ENCODE measurements at places on chromosomes 16 and 17.

GRCh38 chr17:2174468-2175293 lies 119.8 kb downstream of the HIC1 start:
- DNase-seq, result peak; percentile 33

DNA sequence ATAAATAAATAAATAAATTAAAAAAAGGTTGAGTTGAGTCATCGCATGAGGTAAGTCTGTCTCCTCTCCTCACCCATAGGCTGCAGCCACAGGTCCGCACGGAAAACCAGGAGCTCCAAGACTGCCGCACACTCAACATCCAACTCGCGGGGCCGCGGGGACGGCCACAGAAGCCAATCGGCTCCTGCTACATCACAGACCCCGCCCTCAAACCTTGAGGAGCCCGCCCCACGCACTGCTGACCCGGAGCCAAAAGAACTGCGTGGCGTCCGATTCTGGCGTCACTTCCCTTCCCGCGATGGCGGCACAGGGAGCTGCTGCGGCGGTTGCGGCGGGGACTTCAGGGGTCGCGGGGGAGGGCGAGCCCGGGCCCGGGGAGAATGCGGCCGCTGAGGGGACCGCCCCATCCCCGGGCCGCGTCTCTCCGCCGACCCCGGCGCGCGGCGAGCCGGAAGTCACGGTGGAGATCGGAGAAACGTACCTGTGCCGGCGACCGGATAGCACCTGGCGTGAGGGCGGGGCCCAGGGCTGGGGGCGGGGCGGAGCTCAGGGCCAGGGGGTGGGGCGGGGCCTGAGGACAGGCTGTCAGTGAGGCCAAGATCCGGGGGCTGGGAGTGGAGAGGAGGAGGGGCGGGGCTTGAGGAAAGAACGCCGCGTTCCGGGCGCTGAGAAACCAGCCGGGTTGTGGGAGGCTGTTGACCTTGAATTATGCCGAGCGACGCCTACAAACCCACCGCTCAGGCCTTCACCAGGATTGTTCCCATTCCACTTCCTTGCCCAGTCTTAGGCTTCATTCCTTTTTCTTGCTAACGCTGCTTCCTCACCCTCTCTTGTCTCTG lies at the start of gene KAT8:
Gene KAT8, plus strand, starts transcription at position 281 of the 839 bp plus-strand sequence. Its CDS starts 18 bp downstream, at position 299.
- peak; percentile 94 for DNase-seq

GRCh38 chr17:55463600-55463999 lies 42.0 kb upstream of the MMD start:
- no peak for DNase-seq

- no peak for DNase-seq
These were observed 837 bp upstream of the PRDM7 start for GRCh38 chr16:90077757-90078578.

DNA sequence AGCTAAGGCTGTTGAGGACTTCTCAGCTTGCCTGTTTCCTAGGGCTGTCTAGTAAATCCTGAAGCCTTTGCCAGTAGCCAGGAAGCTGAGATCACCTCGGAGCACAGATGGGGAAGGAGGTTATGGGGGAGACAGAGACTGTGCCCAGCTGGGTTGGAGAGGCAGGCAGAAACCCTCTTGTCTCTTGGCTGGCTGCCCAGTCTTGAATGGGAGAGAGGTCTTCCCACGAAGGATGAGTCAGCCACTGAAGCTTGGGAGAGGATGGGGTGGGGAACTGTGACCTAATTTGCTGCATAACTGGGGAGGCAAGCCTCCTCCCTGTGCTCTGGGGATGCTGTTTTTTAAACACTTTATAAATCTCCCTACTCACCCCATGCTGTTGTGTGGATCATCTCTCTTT lies 69.8 kb downstream of the SHISA9 start:
- peak; percentile 45 for DNase-seq

GRCh38 chr16:9012848-9013507 lies 49.3 kb upstream of the USP7 start:
- no peak for DNase-seq

GRCh38 chr16:82182266-82183003 lies 12.4 kb upstream of the MPHOSPH6 start:
- no peak for DNase-seq

DNA sequence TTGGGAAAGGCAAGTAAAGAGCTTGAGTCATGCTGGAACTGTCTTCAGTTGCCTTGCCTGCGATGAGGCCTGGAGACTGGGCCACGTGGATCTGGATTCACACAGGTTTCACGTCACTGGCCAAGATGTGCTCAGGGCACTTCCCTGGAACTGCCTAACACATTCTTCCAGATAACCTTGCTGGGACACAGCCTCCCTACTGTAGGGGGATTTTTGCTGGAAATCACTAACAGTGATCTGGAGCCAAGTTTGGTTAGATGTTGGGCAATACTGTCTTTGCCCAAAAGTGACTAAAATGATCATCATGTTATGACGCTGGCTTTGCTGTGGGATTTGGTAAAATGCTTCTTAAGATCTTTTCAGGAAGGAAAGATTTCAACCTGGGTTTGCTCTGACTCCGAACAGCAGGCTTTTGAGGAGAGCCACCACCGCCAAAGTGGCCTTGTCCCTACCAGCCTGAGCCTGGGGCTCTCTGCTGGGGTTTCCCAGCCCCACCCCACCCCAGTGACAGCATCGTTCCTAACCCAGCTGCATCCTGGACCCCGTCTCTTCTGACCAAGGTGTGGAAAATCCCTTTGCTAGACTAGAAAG lies 14.7 kb downstream of the C1QTNF1 start:
- DNase-seq, result no peak

DNA sequence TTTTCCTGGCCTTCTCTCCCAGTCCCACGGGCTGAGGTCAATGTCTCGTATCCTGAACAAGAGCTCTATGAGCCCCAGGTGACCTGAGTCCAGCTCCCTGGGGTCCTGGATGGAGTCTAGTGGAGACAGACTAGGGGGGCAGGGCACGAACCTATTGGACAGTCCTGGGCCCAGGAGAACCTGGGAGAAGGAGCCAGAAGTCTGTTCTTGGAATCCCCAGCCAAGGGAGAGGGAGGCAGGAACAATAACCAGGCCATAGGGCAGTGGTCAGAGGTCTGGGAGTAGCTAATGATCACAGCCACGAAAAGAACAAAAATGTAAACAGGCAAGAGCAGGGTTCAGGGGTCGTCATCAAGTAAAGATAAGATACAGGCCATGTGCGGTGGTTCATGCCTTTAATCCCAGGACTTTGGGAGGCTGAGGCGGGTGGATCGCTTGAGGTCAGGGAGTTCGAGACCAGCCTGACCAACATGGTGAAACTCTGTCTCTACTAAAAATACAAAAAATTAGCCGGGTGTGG lies 60.8 kb downstream of the COPRS start:
- DNase-seq, result no peak

DNA sequence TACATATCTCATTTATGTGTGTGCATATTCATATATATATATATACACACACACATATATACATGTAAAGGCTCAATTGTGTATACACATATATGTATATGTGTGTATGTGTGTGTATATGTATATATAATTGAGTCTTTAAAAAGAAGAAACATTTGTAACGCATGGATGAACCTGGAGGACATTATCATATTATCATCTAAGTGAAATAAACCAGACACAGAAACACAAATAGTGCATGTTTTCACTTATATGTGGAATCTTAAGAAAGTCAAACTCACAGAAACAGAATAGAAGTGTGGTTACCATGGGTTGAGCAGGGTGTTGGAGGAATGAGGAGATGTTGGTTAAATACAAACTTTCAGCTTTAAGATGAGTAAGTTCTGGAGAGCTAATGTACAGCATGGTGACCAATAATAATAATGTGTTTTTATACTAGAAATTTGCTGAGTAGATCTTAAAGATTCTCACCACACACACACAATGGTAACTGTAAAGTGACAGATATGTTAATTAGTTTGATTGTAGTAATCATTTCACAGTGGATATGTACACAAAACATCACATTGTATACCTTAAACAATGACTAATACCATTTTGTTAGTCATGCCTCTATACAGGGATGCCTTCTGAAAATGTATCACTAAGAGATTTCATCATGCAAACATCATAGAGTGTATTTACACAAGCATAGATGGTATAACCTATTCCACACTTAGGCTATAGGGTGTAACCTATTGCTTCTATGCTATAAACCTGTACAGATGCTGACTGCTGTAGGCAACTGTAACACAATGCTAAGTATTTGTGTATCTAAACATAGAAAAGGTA lies 132.6 kb upstream of the CACNG5 start:
- DNase-seq, result no peak

GRCh38 chr17:8068736-8069586 lies 18.6 kb downstream of the ALOX12B start:
- no peak for DNase-seq

GRCh38 chr17:60534613-60535157 lies 8.6 kb upstream of the APPBP2 start:
- no peak for DNase-seq

GRCh38 chr16:27118526-27118925 lies 51.8 kb downstream of the C16orf82 start:
- DNase-seq, result no peak
